ENCODE measurements at places on chromosomes 3 and 15. TPM values are rescaled to one million over a fixed set of nuclear protein-coding genes. Genes with fewer than 3 reads are reported as not detected.

- no peak for DNase-seq
These were observed 50.4 kb upstream of the CASR start for GRCh38 chr3:122132949-122133540.

DNA sequence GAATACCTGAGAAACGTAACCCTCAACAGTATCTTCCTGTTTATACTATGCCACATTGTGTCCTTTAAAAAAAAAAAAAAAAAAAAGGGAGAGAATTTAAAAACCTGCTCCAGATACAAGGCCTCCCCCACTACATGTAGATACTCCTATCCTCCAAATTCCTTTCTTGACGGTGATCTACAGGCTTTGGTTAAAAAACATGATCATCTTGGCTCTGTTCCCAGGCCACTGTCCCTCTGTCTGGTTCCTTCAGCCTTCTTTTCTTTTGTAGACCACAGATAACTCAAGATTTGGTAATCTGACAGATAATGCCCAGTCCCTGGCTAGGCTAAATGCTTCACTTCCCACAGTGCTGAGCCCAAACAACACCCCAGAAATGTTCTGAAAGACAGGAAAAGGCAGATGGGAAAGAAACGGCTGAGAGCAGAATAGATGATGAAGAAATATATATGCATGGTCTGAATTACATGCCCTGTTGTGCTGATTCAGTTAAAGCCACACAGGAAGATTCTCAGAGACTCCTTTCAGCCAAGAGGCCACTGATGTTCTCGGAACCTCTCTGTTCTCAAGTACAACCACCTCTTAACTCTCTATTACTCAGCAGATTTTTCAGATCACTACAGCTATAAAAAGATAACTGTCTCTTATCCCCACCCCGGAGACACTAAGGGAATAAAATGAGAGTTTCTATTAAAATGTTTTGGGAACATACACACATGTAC, 48.3 kb downstream of the NPTN start:
- no peak for DNase-seq

DNA sequence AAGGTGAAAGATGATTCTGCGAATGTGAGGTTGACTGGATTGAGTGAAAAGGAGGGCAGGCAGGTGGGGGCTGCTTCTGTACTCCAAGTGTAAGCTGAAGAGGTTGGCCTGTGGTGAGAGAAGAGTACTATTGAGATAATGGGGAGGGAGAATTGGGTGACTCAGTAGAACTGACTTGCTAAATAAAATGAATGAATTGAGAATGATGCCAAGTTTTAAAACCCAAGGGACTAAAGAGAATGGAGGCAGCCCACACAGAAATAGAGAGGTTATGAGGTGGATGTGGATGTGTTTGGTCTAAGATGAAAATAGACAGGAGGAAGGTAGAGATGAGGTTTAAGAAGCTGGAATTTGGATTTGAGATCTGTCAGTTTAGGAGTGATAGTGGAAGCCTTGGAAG, 5.9 kb downstream of the MME start:
- no peak for DNase-seq

- no peak for DNase-seq
These were observed 227.8 kb upstream of the MRPL3 start for GRCh38 chr3:131730581-131730980.

DNA sequence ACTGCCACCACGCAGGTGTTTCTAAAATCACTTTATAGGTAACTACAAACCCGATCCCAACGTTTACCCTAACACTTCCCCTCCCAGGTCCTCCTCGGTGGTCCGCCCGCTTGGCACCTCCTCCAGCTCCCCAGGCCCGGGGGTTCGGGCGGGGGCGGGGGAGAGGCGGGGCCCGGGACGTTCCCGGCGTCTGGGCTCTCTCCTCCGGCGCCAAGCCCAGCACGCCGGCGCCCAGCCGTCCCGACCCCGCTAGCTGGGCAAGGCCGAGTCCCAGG, 562 bp downstream of the CGGBP1 start:
- DNase-seq, result no peak

DNA sequence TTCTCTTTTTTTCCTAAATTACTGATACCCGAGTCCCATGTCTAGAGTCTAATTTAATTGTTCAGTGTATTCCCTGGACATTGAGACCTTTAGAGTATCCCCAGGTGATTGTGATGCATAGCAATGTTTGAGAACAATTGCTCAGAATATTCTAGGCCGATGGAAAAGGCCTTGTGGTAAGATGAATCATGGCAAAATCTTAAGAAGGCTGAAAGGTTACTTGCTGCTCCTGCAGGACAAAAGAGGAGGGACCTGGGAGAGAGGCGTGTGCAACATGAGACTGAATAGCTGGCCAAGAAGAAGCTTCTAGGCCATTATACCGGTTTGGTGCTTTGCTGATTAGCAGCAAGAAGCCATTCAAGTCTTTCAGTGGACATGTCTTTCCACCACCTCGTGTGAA, 256.6 kb downstream of the ROBO2 start:
- DNase-seq, result no peak

DNA sequence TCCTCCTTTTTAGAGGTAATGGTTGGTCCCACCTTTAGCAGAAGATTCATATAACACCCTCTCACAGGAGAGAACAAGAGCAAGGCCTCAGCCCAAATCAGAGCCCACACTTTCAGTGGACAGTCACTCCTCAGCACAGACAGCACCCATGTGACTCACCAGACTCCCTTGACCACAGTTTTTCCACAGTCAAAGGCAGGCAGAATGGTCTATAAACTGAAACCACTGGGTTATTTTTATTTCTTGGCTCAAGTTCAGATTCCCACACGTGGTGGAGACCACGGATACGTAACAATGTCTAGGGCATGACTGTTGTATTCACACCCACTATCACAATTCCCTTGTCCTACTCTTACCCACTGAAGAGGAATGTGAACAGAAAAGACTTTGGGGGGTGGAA, 237.8 kb upstream of the UBE2E1 start:
- peak; percentile 82 for DNase-seq

- DNase-seq, result peak; percentile 81
These were observed 19.8 kb upstream of the P2RY12 start for GRCh38 chr3:151404316-151404715.

DNA sequence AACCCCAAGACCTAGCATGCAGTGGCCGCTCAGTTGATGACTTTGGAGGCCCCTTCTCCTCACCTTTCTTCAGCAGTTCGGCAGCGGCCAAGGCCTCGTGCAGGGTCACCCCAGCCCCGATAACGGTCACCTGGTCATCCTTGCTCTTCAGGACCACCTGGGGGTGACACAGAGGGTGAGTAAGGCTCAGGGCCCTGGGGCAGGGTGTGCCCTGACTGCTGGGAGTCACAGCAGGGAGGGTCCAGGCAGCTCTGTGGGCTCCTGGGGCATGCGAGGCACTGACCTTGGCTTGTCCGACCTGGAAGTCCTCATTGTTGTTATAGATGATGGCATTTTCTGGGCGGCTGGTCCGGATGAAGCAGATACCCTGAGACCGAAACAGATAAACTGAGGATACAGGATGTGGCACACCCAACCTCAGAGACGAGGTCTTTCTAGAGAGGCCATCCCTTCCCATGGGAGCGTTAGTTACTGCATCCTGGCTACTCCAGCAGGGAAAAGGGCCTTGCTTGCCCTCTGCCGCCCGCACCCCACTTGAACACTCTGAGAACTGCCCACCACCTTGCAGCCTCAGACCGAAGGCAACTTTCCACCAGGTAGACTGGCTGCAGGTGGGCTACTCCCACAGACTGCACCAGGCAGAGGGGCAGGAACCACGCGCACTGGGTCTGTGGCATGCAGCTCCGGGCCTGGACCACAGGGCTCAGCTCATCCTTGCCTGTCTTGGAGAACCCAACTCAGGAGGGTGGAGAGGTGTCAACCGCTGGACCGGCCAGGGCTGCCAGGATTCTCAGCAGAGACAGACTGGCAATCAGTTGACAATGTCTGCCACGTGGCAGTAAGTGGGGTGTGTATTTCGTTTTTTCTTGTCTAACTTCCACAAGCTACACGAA, 27.6 kb downstream of the TKT start:
- DNase-seq, result no peak

DNA sequence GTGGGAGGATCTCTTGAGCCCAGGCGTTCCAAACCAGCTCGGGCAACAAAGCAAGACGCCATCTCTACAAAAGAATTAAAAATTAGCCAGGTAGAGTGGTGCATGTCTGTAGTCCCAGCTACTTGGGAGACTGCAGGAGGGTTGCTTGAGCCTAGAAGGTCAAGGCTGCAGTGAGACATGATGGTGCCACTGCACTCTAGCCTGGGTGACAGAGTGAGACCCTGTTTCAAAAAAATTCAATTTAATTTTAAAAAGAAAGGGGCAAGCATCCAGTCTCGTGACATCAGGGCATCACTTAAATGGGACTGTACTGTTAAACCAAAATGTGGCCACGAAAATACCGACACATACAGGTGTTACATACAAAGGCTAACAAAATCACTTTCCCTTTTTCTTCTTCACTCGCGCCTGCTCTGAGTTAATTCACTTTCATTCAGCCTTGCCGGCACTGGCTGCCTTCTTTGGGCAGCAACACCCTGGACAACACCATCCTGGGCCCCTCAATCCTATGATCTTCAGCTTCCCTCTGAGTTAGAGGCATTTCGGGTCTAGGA, 121.7 kb downstream of the LIPC start:
- DNase-seq, result no peak

ITIH3 gene
- polyA plus RNA-seq, result 1.7 TPM

LMLN gene
- 5.2 TPM for polyA plus RNA-seq

UROC1 gene
- polyA plus RNA-seq, result not detected

FOXB1 gene
- not detected for polyA plus RNA-seq

CFAP91 gene
- not detected for polyA plus RNA-seq

WDR49 gene
- polyA plus RNA-seq, result not detected

EPHA6 gene
- not detected for polyA plus RNA-seq

CLDN11 gene
- 5.6 TPM for polyA plus RNA-seq

Data from BJ (cell line).